ENCODE measurements at places on chromosomes 2 and 18.

GRCh38 chr2:8403876-8404275, 278.0 kb upstream of the ID2 start:
- DNase-seq = no peak

DNA sequence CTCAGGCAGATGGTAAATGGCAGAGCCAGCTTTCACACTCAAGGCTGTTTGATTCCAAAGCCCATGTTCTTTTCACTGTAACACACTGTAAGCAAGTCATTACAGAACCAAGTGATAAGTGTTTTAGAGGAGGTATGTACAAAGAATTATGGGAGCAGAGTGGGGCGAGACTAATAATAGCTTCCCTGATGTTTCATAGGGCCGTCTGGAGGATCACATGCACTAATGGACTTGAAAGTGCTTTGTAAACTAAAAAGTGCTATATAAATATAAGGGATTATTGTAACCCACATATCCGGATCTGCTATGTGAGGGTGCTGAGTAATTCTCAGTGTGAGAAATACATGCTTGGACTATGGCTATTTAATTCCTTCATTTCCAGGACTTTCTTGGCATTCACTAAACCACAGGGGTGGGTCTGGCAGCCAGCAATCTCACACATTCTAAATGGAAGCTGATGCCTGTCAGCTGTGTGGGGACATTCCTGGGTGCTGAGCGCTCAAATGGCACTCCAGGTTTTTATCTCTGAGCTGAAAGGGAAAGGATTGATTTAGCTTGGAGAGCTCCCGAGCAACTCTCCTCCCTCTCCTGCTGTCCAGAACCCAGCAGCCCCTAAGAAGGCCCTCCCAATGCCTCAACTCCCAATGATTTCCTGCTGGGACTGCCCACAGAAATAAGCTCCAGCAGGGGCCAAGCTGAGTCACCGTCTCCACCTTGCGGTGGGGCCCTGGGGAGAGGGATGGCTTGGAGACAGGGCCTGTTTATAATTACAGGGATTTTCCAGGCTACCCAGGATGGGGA, 222.8 kb downstream of the SOX11 start:
- no peak for DNase-seq

- DNase-seq = no peak
Measured at GRCh38 chr2:45857867-45858520, 206.5 kb downstream of the PRKCE start.

- peak; percentile 79 for DNase-seq
Measured at GRCh38 chr2:195535911-195536522, 121.0 kb upstream of the SLC39A10 start.

DNA sequence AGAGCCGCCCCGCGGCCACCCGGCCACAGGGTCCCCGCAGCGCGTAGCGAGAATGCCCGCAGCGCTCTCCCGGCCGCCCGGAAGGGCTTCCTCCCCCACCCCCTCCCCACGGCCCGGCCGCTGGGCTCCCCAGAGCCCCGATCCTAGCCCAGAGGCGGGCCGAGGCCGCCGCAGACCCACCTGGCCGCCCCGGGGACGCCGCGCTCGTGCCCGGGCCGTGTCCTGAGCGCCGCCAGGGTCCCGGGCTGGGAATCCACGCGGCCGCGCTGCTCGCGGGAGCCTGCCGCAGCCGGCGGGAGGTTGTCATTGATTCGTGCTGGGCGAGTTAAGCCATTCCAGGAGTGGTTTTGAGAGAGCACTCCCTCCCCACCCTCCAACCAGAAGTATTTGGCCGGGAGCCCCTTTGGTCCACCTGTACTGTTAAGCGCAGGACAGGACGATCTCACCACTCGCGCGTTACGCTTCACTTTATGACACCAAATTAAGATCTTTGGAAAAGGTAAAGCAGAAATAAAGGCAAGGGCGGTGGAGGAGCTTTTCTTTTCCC, 206.4 kb upstream of the SMAD2 start:
- DNase-seq = no peak

DNA sequence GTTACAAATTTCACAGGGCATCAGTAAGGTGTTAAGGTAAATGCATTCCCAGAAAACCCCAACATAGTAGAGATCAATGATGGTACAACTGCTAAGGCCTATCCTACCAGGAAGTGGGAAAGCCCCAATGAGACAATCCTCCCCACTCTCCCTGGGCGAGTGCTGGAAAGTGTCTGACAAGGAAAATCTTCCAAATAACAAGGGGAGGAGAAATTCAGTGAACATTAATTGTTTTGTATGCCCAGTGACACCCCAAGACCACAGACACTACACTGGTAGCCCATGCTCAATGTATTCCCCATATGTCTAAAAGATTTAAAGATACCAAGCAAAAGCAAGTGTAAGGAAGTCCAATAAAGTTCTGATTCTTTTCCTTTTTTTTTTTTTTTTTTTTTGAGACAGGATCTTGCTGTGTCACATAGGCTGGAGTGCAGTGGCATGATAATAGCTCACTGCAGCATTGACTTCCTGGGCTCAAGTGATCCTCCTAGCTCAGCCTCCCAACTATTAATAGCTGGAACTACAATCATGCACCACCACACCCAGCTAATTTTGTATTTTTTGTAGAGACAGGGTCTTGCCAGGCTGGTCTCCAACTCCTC, 24.7 kb downstream of the B4GALT6 start:
- no peak for DNase-seq
